ENCODE measurements at places on chromosomes 7 and 10. TPM values are rescaled to one million over a fixed set of nuclear protein-coding genes. Genes with fewer than 3 reads are reported as not detected.

The PTF1A gene
- not detected for total RNA-seq

The NKX6-2 gene
- total RNA-seq: not detected

The LRRC18 gene
- total RNA-seq: 0.25 TPM

The LBX1 gene
- not detected for total RNA-seq

The SFRP5 gene
- 0.23 TPM for total RNA-seq

The NKX1-2 gene
- total RNA-seq: not detected

DNA sequence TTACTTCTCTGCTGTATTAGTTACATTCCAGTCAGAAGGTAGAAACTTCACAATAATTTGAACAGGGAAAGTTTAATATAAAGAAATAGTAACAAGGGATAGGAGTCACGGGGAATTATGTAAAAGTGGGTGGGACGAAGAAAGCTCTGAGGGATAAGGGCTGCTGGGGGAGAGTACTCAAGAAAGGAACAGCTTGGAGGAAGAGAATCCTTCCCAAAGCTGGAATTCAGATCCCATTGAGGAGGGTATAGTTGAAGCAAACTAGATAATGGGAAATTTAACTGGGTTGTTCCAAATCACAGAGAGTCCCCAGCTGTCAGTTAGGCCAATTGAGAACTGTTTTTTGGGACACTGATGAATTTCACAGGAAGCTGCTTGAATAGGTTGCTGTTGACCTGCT lies 53.2 kb upstream of the MACC1 start:
- H3K4me1 ChIP-seq: peaks cover 2% of the 10 kb centered on the region
- H3K4me3 ChIP-seq: no peak overlapping the region
- no peaks in the 10 kb centered on the region for H3K27me3 ChIP-seq
- DNase-seq: no peak

GRCh38 chr7:71574153-71574860 lies 442.4 kb downstream of the GALNT17 start:
- no peaks in the 10 kb centered on the region for H3K27me3 ChIP-seq
- H3K27ac ChIP-seq: no peak overlapping the region
- no peak overlapping the region for H3K4me3 ChIP-seq
- no peaks in the 10 kb centered on the region for H3K36me3 ChIP-seq
- H3K4me1 ChIP-seq: no peaks in the 10 kb centered on the region
- DNase-seq: no peak

DNA sequence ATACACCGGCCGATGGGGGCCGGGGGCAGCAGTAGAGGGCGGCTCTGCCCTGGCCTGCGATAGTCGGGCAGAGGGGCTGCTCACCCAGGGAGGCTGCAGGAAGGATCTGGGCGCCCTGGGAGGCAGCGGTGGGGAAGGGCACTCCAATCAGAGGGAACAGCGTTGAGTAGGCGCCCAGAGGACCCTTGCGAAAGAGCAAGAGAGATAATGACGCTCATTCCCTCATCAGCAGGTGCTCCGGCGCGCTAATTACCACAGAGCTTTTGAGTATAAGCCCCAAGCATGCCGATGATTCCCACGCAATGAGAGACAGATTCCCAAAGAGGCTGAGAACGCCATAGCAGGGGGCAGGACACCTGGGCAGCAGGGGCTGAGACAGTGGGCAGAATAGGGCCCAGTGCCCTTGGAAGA lies 215.3 kb downstream of the MAD1L1 start:
- peak overlapping the region; percentile 19 for H3K27ac ChIP-seq
- peak; percentile 25 for DNase-seq
- H3K36me3 ChIP-seq: peaks cover 2% of the 10 kb centered on the region
- peaks cover 8% of the 10 kb centered on the region for H3K4me1 ChIP-seq
- no peaks in the 10 kb centered on the region for H3K27me3 ChIP-seq

DNA sequence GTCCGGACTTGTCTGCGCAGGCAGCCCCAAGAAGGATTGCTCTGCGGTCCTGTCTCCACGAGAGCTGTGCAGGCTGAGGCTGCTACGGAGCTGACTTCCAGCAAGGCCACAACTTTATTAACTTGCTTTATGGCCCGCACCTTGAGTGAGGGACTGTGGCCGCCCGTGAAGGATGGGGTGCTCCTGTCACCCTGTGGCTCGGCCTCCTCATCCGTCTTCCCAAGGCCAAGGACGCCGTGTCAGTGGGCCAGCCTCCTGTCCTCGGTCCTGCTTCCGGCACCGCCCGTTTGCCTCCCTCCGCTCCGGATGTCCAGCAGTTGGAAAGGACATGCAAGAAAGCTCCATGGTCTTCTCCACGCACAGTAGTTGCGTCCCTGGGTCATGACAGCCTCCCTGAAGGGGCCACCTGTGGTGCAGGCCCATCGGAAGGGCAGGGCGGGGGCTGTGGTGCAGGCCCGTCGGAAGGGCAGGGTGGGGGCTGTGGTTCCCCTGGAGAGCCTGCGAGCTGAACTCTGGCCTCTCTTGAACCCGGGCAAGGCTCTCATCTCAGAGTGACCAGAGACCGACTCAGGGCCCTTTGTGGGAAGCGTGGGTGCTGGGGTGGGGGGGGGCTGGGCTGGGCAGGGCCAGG lies 87.1 kb downstream of the NKX6-2 start:
- H3K4me1 ChIP-seq: peaks cover 13% of the 10 kb centered on the region
- no peak overlapping the region for H3K27ac ChIP-seq
- DNase-seq: no peak
- no peaks in the 10 kb centered on the region for H3K27me3 ChIP-seq
- H3K36me3 ChIP-seq: peaks cover 17% of the 10 kb centered on the region
- no peak overlapping the region for H3K4me3 ChIP-seq

DNA sequence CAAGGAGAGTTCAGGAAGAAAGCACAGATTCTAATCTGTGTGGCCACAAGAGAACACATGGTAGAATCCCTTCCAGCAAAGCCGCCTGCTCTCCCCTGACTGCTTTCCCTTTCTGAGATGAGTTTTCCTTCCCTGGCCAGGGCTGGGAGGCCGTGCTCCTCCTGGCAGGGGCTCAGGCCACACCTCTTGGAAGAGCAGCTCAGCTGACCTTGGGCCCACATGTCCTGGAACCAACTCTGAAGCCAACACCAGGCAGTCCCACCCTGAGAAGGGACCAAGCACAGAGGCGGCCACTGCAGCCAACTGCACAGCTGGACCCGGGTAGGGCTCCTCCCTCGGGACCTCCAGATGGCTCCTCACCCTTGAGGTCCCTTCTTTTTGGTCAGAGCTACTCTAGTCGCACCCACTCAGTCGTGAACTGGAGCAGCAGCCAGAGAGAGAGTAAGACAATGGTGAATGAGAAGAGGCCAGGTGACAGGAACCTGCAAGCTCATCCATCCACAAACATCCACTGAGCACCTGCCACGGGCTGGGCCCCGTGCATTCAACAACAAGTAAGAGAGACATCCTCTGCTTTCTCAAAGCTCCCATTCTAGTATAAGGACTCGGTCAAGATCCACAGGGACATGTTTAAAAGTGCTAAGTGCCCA lies 40.3 kb downstream of the FAM53B start:
- peak overlapping the region; percentile 82 for H3K27ac ChIP-seq
- no peaks in the 10 kb centered on the region for H3K27me3 ChIP-seq
- peaks cover 44% of the 10 kb centered on the region for H3K4me1 ChIP-seq
- H3K4me3 ChIP-seq: no peak overlapping the region
- H3K36me3 ChIP-seq: peaks cover 14% of the 10 kb centered on the region

DNA sequence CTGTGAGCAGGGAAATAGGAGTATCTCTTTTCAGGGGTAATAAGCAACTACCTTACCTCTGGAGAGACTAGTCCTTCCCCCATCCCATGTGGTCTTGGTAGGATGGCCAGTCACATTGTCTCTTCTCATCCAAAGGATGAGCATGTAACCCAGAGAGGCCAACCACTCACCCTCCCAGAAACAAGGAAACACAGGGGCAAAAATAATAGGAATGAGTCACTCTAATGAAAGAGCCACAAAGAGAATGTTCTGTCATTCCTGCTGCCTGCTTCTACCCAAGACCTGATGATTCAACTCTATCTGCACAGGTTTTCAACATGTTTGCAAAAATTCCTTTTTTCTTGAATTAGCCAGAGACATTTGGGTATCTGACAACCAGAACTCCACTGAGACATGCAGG lies 99.3 kb upstream of the NFE2L3 start:
- no peak for DNase-seq
- no peaks in the 10 kb centered on the region for H3K36me3 ChIP-seq

DNA sequence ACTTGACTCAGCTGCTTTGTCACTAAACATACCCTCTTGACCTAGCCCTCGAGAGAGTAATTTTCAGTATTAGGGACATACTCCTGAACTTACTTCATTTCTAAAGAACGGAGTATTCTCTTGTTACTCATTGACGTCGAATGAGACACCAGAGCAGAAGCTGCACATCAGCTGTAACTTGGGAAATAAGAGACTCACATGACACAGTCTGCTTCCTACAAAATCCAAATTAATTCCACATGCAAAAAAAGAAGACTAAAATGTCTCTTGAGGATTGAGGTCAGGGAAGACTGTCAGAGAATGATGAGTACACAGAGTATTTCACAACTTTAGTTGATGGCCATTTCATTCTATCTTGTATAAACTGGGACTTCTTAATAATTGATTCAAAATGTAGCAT lies 114.7 kb upstream of the EGFR start:
- H3K27ac ChIP-seq: no peak overlapping the region
- H3K36me3 ChIP-seq: no peaks in the 10 kb centered on the region
- no peaks in the 10 kb centered on the region for H3K27me3 ChIP-seq
- no peak overlapping the region for H3K4me3 ChIP-seq
- DNase-seq: no peak

DNA sequence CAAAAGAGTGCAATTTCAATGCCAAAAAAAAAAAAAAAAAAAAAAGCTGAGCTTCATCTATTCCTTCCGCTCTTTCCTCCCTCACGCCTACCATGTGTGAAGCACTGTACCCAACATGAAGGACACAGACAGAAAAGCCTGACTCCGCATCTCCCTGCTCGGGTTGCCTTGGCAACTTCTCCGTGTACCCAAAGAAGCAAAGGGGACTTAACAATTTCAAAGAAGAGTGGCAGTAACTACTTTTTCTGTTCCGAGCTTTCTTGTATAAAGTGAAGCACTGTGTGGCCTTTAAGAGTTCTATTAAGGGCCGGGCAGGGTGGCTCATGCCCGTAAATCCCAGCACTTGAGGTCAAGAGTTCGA lies 177.7 kb downstream of the PRKCQ start:
- no peak overlapping the region for H3K27ac ChIP-seq
- H3K4me3 ChIP-seq: no peak overlapping the region
- no peak for DNase-seq
- H3K27me3 ChIP-seq: peaks cover 9% of the 10 kb centered on the region
- H3K36me3 ChIP-seq: peaks cover 5% of the 10 kb centered on the region

- no peak overlapping the region for H3K27ac ChIP-seq
- H3K27me3 ChIP-seq: peaks cover 19% of the 10 kb centered on the region
- H3K4me3 ChIP-seq: no peak overlapping the region
- H3K36me3 ChIP-seq: no peaks in the 10 kb centered on the region
- DNase-seq: no peak
- no peaks in the 10 kb centered on the region for H3K4me1 ChIP-seq
These were observed 11.9 kb upstream of the HABP2 start for GRCh38 chr10:113540845-113541548.

All from activated naive CD8-positive, alpha-beta T cell treated with anti-CD3 and anti-CD28 coated beads, Interleukin-2, amount 10 ng/mL, durations not matched to agents 7 days and 5 days (primary cell).